Activated gamma-delta T cell treated with anti-CD3 and anti-CD28 coated beads, Interleukin-2, amount 50 U/mL, for 16 hours (primary cell): ENCODE measurements at places on chromosomes 4 and X.

DNA sequence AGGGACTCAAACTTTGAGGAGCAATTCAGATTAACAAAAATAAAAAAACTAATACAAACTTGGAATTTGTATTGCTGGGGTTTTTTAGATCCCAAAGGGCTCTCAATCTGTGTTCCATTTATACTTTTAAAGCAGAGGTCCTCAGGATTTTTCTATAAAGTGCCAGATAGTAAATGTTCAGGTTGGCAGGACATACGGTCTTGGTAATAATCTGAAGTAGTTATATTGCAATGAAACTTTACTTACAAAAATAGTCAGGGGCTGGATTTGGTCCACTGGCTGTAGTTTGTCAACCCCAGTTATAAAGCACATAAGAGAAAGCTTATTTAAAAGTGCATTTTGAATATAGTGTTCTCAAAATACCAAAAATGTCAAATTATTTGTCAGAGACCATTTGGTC, 164.1 kb upstream of the CTSO start:
- no peak for DNase-seq

GRCh38 chr4:15158406-15159091, 156.3 kb downstream of the CPEB2 start:
- no peak for DNase-seq

DNA sequence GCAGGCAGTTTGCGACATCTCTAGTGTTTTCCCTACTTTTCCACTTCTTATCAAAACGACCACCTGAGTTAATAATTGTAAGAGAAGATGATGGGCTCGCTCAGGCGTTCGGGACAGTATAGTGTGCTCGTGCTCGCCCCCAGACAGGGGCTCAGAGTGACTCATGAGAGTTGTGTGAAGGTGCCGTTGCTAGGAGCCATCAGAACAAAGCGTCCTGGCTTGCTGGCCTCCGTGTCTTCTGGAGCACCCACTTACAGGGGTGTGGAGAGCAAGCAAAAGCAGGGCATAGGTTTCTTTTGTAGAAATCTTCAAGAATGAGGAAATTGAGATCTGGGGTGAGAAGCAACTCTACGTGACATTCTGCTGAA, 73.0 kb upstream of the ADGRG2 start:
- DNase-seq, result no peak

DNA sequence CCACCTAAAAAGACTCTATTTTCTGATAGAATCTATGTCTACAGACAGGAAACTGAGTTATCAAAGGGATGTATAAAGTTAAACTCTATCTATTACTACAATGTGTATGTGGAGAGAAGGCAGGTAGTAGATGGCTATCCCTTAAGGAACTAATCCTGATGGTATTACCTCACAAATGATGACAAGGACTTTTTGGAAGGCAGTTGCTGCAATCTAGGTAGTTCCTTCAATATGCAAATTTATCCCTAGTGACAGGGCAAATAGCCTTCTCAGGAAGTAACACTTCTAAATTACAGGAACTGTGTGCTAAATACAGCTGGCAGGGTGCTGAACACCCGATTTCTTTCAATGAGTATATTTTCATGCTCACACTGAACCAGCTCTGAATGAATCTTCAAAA, 177.4 kb downstream of the COL25A1 start:
- DNase-seq, result no peak

GRCh38 chr4:172996571-172997216, 171.9 kb upstream of the GALNT7 start:
- no peak for DNase-seq

GRCh38 chr4:159038536-159038935, 64.3 kb upstream of the RAPGEF2 start:
- no peak for DNase-seq

- no peak for DNase-seq
These were observed 18.2 kb upstream of the RASL11B start for GRCh38 chr4:52843958-52844357.

- DNase-seq, result no peak
These were observed 48.4 kb upstream of the SLC7A3 start for GRCh38 chrX:70979136-70979762.

DNA sequence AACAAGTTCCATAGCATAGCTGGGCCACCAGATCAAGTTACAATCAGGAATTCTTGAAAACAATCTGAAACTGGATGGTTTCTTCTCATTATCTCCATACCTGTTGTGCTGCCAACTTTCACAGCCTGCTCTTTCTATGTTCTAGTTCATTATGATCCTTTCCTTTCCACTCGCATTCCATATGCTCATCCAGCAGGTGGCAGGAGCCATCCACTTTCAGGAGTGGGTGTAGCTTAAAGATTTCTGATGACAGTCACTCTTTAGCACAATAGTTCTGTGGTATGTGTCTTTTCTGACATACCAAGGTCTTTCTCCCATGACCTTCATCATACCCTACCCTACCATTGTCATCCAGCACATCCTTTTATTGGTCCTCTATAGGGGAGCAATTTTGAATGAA, 46.4 kb downstream of the PAGE2 start:
- no peak for DNase-seq

DNA sequence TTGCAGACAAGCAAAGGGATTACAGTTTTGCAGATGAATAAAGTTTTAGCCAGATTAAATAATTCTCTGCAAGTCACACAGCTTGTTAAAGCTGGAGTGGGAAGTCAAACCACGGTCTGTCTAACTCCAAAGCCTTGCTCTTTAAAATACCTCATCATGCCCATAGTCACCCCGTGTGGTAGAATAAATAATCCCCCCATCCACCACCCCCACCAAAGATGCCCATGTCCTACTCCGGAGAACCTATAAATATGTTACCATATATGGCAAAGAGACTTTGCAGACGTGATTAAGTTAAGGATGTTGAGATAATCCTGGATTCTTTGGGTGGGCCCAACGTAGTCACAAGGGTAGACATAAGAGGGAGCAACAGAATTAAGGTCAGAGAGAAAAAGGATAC, 118.7 kb downstream of the BEND2 start:
- no peak for DNase-seq

DNA sequence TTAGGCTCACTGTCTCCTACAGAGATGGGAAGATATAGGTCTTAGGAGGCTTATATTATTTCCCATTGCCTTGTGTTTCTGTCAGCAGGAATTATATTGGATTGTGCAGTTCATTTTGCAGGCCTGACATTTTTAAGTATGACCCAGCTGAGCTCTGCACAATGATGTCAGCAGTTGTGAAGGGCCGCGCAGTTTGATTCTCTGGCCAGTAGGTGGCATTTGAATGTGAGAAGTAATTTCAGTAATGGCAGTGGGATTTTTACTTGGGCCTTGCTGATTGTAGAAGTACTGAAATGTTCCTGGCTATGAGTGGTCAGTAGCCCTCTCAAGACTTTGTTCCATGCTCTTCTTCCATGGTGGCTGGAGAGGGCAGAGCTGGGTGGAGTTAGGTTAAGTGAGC, 247.2 kb upstream of the MTMR8 start:
- DNase-seq, result no peak

GRCh38 chr4:67634741-67635140, 66.2 kb downstream of the UBA6 start:
- no peak for DNase-seq

DNA sequence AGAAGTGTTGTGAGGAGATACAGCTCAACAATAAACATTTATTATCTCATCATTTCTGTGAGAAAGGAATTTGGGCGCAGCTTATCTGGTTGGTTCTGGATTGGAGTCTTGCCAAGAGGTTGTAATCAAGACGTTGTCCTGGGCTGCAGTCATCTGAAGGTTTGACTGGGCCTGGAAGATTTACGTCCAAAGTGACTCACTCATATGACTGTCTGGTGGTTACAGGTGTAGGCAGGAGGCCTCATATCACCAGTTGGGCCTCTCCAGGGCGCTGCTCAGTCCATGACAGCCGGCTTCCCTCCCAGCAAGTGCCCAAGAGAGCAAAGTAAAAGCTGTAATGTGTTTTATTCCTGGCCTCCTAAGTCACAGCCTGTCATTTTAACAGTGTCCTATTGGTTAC, 106.3 kb downstream of the USP46 start:
- no peak for DNase-seq

DNA sequence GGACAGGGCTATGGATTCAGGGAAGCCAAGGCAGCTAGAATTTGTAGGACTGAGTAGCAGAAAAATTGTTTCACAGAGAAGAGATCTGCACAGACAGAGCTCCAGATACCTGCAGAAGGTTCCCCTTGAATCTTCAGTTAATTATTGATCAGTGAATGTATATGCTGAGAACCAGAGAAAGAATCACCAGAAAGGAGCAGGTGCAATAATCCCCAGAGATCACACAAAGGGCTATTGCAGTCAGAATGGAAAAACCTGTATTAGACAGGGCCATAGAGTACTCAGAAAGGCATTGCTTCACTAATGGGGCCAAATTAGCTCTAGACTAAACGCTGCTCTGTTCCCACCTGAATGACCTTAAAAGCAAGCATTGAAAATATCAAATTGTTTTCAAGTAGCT, 35.5 kb upstream of the SMAD1 start:
- no peak for DNase-seq

- no peak for DNase-seq
These were observed 119.9 kb upstream of the POF1B start for GRCh38 chrX:85499400-85499799.

- DNase-seq, result no peak
These were observed 32.0 kb upstream of the STS start for GRCh38 chrX:7115557-7115956.

DNA sequence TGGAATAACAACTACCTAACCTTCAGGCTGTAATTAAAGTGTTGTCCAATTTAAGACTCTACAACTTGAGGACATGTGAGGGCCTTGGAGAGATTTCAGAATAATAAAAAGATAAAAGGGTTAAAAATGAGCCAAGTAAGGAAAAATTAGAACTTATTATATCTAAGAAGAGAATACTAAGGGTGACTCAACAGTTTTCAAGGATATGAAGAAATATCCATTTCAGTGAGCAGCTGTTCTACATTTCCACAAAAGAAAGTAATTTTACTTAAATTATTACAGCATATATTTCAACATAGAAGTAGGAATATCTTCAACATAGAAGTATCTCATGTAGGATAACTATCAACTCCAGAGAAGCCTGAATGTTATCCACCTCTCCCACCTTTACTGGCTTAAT, 11.3 kb downstream of the SNX12 start:
- no peak for DNase-seq

GRCh38 chrX:136115904-136116297, 31.4 kb upstream of the FHL1 start:
- DNase-seq, result no peak

GRCh38 chr4:153440475-153440874, 25.7 kb upstream of the TMEM131L start:
- DNase-seq, result no peak

- DNase-seq, result no peak
These were observed 56.5 kb downstream of the STAG2 start for GRCh38 chrX:124018023-124018422.

GRCh38 chr4:110064295-110064694, 134.1 kb downstream of the ELOVL6 start:
- DNase-seq, result no peak

GRCh38 chrX:132497432-132497831, 8.6 kb upstream of the MBNL3 start:
- DNase-seq, result no peak

GRCh38 chr4:106569146-106570031, 200.8 kb upstream of the GIMD1 start:
- no peak for DNase-seq

- DNase-seq, result peak; percentile 27
These were observed 23.8 kb upstream of the CD38 start for GRCh38 chr4:15754323-15754722.
